ENCODE measurements at places on chromosomes 3 and 15. TPM values are rescaled to one million over a fixed set of nuclear protein-coding genes. Genes with fewer than 3 reads are reported as not detected.

Gene ATP13A4
- 0.16 TPM for total RNA-seq

Gene DCBLD2
- 47.3 TPM for total RNA-seq

Gene CRYGS
- 3.1 TPM for total RNA-seq

Gene GOLGA8K
- 0.31 TPM for total RNA-seq

Gene C3orf49
- not detected for total RNA-seq

Gene FMN1
- total RNA-seq: 7.2 TPM

Gene P2RY1
- total RNA-seq: 1.2 TPM

Gene CPA3
- 18.6 TPM for total RNA-seq

Gene ATP13A5
- 1.4 TPM for total RNA-seq

Gene IL17RC
- 54.1 TPM for total RNA-seq

Gene ZWILCH
- 2.2 TPM for total RNA-seq

Gene PDE8A
- total RNA-seq: 73.2 TPM

Gene SLC28A1
- total RNA-seq: not detected

Gene MOBP
- not detected for total RNA-seq

Gene NPAP1
- not detected for total RNA-seq

Gene LMOD3
- total RNA-seq: 1.6 TPM

Gene ROPN1
- total RNA-seq: not detected

Gene FBXW12
- total RNA-seq: not detected

Gene REC114
- total RNA-seq: not detected

Gene ZNF620
- total RNA-seq: 5.7 TPM

Gene KBTBD13
- not detected for total RNA-seq

Gene GOLGA6A
- not detected for total RNA-seq

Gene ITIH4
- total RNA-seq: 1.2 TPM

Gene PTPRG
- 48.7 TPM for total RNA-seq

Gene TMEM44
- total RNA-seq: 8.8 TPM

Gene GRK7
- not detected for total RNA-seq

Gene TMC3
- 0.81 TPM for total RNA-seq

Gene IL20RB
- 1.2 TPM for total RNA-seq

Gene HTR3E
- total RNA-seq: not detected

Gene GOLGA8S
- 0.40 TPM for total RNA-seq

Gene GPR160
- total RNA-seq: 0.31 TPM

Gene SAMD7
- not detected for total RNA-seq

Gene ROBO1
- 12.5 TPM for total RNA-seq

Gene SNTN
- not detected for total RNA-seq

Gene KIF15
- total RNA-seq: 2.4 TPM

Gene CDC25A
- total RNA-seq: not detected

Gene NUP210
- total RNA-seq: 3.4 TPM

Gene RAB5A
- 72.8 TPM for total RNA-seq

Gene DLL4
- 8.9 TPM for total RNA-seq

Gene RAB7A
- 109 TPM for total RNA-seq

Gene FRG2C
- total RNA-seq: not detected

Gene PARP14
- 59.0 TPM for total RNA-seq

Gene SERPINI1
- total RNA-seq: 13.1 TPM

Gene OIP5
- 0.40 TPM for total RNA-seq

Gene GSK3B
- total RNA-seq: 34.5 TPM

Gene ILDR1
- 0.74 TPM for total RNA-seq

Gene CPLX3
- not detected for total RNA-seq

Gene CHRD
- 16.2 TPM for total RNA-seq

Gene MKRN2OS
- total RNA-seq: not detected

Gene TTLL13
- not detected for total RNA-seq

Data from gastroesophageal sphincter (tissue), 4 donors.